MM.1S (cell line): ENCODE measurements at places on chromosomes 6 and 20.

DNA sequence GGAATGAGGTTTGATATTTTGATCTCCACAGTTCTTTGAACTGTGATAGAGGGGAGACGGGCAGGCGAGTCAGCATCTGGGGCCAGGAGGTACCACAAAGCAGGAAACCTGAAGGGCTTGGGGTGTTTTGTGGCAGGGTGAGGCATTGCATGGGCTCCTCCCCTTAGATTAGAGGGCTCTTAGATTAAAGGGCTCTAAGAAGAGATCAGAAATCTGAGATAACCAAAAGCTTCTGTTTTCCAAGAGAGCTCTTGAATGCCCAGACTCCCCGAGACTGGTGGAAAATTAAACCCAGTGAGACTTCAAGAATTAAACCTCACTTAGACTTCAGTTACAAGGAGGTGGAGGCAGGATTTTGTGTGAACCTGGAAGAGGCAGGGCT lies 2.4 kb upstream of the GPX5 start:
- DNase-seq = no peak

- DNase-seq = no peak
Observed at GRCh38 chr6:111480988-111481822, 1.8 kb downstream of the REV3L start.

- no peak for DNase-seq
Observed at GRCh38 chr6:34546551-34547321, 9.4 kb downstream of the SPDEF start.

- no peak for DNase-seq
Observed at GRCh38 chr20:51346686-51347485, 195.6 kb downstream of the NFATC2 start.

- DNase-seq = no peak
Observed at GRCh38 chr6:97626671-97627441, 343.8 kb upstream of the MMS22L start.

GRCh38 chr6:44627091-44627882 lies 239.8 kb downstream of the CDC5L start:
- no peak for DNase-seq

DNA sequence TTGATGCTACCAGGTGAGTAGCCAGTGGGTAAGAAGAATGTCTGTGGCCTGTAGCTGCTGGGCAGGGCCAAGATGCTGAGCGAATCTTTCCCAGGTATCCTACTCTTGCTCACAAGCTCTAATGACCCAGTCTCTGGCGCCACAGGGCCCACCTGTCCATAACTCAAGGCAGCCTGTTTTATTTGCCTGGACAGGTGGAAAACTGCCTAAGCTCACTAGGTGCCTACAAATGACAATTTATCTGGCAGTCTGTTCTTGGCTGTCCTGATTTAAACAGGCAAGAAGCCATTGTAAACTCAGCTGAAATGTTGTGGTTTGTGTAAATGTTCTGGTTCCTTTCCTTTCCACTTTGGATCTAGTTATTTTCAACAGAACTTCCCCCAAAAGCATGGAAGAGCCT lies 113.3 kb downstream of the TCP11 start:
- DNase-seq = no peak

DNA sequence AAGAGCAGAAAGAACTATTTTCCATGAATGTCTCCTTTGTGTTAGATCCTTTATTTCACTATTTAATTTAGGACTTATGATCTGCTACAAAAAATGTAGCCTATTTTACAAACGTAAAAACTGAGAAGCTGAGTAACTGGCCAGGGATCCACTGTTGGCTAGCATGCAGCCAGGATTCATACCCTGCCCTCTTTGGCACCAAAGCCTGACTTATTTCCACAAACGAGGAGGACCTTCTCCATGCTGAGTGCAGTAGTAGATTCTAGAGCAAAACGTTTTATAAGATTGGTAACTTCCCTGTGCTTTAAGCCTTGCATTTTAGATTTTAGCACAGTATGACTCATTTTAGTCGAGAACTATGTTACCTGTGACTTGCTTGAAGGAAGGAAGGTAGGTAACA lies 74.3 kb downstream of the NCOA7 start:
- DNase-seq = no peak

- peak; percentile 39 for DNase-seq
Observed at GRCh38 chr6:90294989-90295853, 1.4 kb downstream of the BACH2 start.

DNA sequence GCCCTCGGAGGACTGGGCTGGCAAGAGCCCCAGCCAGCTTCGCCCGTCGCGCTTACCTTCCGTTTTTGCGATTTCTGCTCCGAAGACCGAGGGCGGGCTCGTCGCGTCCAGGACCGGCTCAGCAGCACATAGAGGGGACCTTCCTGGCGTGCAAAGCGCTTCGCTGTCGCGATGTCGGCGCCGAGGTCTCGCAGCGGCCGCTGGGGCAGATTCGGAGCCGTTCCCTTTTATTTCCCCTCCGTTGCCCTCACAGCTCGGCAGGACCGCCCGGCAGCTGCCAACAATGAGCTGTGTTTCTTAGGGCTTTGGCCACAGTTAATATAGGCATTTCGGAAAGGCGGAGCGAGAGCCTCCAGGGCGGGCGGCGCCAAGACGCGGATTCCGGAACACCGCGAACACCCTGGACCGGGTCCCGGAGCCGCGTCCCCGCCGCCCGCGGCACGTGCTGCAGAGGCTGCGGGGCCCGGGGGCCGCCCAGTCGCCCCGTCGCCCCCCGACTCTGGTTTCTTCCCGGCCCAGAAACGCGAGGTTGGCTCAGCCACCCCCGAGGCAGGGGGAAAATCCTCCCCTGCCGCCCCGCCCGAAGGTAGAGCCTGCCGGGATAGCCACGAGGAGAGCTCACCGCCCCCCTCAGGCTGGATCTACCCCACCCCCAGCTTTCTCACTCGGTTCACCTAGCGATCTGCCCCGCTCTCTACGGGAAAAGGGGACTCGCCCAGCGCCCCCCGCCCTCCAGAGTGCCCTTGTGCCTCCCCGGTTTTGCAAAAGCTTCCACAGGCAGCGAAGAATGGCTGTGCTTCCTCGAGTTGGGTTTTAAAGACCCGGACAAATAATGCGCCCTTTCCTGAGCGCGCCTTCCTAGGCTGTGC lies at the start of gene CITED2:
TSS of gene CITED2 (minus strand) at position 292 of the 869 bp plus-strand sequence. CDS start 704 bp downstream, outside the sequence.
- peak; percentile 93 for DNase-seq

GRCh38 chr6:1542335-1542734 lies 67.4 kb upstream of the FOXC1 start:
- no peak for DNase-seq

DNA sequence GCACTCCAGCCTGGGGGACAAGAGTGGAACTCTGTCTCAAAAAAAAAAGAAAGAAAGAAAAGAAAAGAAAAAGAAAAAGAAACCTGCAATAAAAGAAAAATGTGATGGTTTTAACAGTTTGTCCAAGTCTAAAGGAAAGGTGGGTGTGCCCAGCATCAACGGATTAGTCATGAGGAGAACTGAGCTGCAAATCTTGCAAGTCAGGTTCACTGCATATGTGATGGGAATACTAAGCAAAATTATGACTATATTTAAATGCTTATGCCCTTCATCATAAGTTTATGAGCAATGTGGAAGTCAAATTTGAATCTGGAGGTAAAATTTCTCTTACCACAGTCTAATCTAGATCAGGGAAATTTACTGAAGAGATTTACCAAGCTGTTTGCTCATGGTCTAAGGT lies 13.1 kb upstream of the CDK19 start:
- no peak for DNase-seq

DNA sequence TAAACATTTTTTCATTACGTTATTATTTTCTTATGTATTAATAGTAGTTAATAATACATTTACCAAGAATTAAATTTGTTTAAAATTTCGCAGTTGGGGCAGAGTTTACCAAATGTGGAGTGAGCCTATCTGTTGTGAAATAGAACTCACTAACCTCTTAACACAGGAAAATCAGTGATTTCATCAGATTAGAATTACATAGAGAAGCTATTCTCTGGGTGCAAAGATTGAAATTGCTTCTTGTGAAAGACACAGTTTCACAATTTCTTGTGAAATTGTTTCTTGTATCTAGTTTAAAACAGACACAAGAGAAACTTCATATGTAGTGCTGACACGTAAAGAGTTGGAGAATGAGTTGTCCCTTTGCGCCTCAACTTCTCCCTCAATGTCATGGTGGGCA lies 69.4 kb upstream of the PRL start:
- DNase-seq = no peak

- DNase-seq = no peak
Observed at GRCh38 chr6:13463941-13464340, 23.5 kb downstream of the GFOD1 start.

DNA sequence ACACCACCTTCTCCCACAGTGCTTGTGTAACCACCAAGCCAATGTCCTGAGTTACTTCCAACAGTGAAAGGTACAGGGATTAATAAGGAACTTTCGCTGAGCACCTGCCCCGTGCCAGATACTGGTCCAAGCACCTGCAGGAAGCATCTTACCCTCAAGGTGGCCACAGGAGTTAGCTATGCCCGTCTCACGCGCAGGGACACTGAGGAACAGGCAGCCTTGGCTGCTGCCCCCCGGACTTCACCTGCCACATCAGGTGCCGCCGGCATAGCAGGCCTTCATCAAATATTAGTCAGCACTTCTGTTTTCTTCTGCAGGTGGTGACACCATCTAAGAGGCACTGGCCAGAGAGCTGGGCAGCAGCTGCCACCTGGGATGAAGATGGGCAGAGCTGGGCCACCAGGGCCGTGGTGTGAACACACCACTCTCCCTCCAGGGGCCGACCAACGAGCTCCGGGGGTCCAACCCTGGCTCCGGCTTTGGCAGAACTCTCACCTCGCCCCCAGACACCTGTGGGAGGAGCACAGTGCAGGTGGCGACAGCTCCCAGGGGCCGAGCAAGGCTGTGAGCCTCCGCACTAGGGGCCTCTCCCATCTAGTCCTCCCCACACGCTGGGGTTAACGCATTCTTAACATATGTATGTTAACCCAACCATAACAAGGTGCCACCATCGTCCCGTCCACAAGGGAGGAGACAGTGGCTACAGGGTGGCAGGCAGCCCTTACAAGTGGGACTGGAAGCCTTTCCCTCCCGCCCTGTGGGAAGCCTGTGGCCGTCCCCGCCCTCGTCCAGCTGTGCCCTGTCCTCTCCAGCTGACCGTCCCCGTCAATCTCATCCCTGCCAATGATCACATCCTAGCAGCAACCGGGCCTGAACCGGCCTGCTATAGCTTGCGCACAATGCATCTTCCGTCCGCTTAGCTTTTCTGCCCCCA lies 2.9 kb upstream of the PPDPF start:
- no peak for DNase-seq

DNA sequence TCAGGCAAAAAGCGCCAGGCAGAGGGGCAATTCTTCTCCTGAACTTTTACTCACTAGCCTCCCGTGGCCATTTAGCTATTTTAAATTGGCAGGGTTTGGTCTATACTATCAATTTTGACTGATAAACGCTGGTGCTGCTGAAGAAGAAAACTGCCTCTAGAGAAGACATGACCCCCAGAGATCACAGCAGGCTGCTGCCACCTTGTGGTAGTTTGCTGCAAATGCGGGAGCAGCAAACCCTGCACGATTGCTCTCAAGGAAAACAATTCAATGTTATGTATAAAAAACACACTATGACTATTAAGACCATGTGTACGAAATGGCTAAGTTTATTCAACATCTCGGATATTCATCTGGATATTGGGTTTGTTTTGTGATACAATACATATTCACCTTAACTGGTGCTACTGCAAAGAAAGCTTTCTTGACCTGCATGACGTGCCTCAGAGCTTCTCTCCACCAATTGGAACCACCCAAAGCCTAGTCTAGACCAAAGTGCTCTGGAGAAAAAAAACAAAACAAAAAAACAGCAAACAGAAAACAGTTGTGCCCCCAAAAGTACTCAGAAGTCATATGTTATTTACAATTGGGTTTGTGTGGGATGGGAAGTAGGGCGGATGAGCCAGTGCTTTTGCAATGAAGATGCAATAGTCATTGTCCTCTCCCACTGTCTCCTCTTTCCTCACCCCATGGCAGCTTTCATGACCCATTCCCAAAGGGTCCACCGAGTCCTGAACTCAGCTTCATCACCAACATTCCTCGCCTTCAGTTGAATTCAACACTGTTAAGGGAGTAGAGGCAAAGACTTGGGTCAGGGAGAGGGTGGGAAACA lies 19.6 kb upstream of the IL17F start:
- peak; percentile 62 for DNase-seq

DNA sequence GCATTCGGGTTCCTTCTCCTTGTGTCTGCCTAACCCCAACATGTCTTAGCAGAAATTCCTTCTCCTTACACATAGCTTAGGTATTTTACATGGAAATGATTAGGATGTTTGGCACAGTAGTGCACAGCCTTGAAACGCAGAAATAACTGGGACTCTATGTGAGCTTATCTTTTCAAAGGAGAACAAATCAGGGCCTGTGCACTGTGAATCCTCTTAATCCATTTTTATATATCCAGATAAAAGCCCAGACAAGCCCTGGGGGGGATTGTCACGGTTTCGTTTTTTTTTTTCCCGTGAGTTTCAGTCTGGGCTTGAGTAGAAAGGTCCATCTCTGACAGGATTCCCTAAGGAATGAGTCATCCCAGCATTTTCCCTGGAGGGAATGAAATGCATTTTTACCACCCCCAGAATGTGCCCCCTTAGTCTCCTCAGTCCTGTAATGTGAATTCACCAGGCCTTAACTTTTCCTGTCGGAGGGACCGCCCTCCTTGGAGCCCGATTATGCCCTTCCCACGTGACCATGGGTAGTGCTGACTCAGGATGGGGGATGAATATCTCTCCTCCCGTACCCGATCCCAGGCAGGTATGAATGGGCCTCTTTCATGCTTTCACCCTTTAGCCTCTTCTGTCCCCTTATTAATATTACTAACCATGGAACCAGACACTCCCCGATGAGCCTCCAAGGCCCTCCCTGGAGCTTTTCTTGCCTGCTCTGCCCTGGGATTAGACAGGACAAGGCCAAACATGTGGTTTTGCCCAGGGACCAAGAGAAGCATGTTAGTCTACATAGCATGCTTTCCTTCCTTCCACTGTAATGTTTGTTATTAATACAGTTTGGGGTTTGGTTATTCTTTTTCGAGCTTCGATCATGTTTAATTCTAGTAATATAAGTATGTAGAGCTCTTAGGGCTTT lies 23.9 kb upstream of the NAA20 start:
- no peak for DNase-seq

DNA sequence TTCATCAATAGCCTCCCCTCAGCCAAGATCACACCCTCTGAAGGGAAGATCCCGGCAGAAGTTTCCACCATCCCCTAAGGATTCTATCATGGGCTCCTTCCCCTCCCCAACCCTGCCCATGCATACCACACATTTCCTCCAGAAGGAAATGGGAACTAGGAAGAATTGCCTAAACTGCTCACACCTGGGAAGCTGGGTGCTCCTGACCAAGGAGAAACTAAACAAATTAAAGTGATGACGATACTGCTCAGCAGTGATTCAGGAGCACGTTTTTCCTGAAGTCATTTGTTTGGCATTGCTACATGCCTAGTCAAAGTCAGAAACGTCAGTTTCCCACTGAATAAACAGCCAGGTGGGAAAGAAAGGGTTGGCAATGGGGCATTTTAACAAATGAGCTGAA lies 136.1 kb upstream of the CDYL start:
- no peak for DNase-seq

GRCh38 chr6:2179241-2179640 lies 66.2 kb downstream of the GMDS start:
- no peak for DNase-seq

- no peak for DNase-seq
Observed at GRCh38 chr20:52171025-52171424, 20.6 kb downstream of the ZFP64 start.

GRCh38 chr6:39422238-39422637 lies 99.7 kb upstream of the KCNK16 start:
- DNase-seq = no peak

GRCh38 chr6:168113226-168113625 lies 34.2 kb upstream of the FRMD1 start:
- no peak for DNase-seq

GRCh38 chr20:20362774-20363433 lies 5.0 kb upstream of the INSM1 start:
- no peak for DNase-seq
